ENCODE measurements at places on chromosomes 5 and 9.

DNA sequence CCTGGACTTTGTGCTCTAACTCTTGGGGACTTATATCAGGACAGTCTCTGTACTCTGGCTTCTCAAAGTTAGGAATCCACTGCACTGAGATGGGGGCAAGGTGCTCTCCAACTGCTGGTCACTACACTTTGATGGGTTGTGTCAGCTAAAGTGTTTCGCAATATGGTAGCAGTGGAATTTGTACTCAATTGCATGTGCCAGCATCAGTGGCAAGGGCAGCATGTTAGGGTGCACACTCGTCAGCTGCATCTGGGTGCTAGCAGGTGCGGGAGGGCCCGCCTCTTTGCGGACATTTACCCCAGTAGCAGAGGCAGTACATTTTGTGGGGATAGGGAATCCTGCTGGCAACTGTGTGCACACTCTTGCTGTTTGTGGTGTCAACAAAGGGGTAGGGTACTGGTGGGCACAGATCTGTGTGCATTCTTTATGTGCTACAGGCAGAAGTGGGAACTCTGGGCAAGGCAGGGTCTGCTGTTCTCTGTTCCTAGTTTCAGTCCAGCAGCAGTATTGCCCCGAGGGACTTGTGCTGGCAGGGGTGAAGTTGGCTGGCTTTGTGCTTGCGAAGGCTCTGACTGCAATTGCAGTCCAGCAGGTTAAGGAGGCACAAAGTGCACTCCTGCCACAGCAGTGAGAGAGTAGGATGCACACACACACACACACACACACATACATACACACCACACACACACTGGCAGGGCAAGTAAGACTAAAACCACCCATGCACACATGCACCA is 924.8 kb upstream of the CDH9 start:
- DNase-seq = no peak

- no peak for DNase-seq
Measured at GRCh38 chr9:78397454-78397853, 100.5 kb downstream of the PSAT1 start.

DNA sequence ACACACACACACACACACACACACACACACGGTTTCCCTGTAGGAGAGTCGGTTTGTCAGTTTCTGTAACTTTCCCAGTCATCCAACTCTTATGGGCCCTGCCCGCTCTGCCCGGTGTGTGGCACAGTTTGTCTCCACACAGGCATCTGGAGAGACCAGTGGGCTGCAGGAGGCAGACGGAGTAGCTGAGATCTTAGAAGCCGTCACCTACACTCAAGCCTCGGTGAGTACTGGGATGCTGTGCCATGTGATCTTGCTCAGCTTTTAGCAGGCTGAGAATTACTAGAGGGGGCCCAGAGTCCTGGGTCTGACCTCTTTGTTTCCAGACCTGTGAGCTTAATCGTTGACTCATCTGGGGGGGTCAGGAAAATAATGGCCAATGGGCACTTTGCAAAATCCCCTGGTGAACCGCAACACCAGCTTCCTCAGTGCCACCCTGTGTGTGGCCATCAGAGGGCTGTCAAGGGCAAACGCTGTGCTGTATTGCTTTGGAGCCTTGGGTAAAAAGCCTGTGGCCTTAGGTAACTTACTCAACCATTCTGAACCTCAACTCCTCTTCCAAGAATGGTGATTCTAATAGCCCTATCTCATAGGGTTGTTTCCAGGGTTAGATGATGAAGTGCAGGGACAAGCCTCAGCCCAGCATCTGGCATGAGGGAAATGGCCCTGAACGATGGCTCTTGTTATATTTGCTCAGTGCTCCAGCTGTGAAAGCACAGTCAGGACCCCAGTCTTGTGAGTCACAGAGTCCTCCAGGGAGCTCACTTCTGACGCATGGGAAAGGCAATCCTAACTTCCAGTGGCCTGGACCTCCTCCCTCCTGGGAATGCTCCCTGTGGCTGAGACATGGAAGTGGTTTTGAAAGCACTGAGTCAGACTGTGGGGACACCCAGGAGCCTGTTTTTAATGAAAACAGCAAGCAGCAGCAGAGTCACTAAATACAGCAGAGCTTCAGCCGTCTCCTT is 45.6 kb downstream of the COL15A1 start:
- peak; percentile 88 for DNase-seq

DNA sequence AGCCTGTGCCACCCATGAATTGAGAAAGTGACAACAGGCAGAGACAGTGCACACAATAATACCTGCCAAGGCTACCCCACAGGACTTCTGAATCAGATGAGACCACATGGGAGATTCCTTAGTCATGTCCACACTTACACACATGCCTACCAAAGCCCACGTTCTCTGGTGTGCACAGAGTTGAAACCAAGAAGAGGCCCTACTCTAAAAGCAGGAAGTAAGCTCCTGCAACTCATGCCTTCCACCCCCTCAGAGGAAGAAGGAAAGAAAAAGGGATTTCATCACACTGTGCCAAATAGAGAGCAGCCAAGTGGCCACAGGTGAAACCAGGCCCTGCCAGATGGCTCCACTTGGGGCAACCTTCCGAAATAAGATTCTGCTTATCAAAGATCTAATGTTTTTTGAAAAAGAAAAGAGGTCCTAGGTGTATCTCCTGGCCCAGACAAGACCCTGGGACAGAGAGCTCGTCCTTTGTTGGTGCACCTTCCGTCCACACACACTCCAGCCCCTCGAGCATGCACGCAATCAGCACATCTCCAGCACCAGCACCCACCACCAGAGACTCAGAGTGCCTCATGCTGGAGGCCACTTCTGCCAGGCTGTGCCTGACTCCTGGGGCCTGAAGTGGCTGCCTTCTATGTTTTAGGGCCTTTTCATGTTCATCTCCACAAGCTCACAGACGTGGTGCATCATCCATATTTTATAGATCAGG is 114.6 kb upstream of the SPOCK1 start:
- DNase-seq = no peak

DNA sequence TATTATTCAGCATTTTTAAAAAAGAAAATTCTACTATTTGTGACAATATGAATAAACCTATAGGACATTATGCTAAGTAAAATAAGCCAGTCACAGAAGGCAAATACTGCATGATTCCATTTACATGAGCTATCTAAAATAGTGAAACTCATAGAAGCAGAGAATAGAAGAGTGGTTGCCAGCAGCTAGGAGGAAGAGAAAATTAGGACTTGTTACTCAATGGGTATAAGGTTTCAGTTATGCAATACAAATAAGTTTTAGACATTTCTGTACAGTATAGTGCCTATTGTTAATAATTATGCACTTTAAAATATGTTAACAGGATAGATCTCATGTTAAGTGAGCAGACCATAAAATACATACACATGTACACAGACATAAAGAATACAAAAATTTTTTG is 73.8 kb upstream of the SPINK5 start:
- no peak for DNase-seq

- no peak for DNase-seq
Measured at GRCh38 chr9:99002706-99003105, 59.0 kb downstream of the COL15A1 start.

- DNase-seq = no peak
Measured at GRCh38 chr5:126499853-126500342, 76.7 kb downstream of the GRAMD2B start.

GRCh38 chr9:34406219-34406618 is 29.5 kb upstream of the MYORG start:
- no peak for DNase-seq
